ENCODE measurements at places on chromosomes 7 and 10. TPM values are rescaled to one million over a fixed set of nuclear protein-coding genes. Genes with fewer than 3 reads are reported as not detected.

Gene FAM25G
- polyA plus RNA-seq, result not detected

Gene LHPP
- polyA plus RNA-seq, result 15.8 TPM

Gene MCM10
- polyA plus RNA-seq, result 0.14 TPM

Gene DGKB
- 1.2 TPM for polyA plus RNA-seq

Gene KIAA1549
- 1.6 TPM for polyA plus RNA-seq

Gene BMPER
- 3.5 TPM for polyA plus RNA-seq

Gene TAC1
- polyA plus RNA-seq, result 0.91 TPM

Gene MRPS33
- 59.1 TPM for polyA plus RNA-seq

Gene HOXA13
- 24.4 TPM for polyA plus RNA-seq

Gene MRC1
- 32.7 TPM for polyA plus RNA-seq

DNA sequence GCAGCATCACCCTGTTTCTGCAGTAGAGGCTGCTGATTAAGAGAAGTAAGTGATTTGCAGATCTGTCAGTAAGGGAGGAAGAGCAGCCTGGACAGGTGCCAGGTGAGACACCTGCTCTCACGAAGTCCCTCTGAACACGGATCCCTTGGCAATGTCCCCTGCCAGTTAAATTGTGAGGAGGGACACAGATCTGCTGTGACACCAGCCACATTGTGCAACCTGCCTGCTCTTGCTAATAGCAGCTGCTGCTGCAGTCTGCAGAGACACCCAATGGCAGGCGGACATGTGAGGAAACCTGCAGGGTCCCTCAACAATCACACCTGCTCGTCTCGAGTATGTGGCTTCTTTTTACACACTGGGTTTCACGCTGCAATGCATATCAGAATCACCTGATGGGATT lies 31.9 kb downstream of the ANXA11 start:
- DNase-seq, result no peak

- no peak for DNase-seq
These were observed 77.0 kb upstream of the INHBA start for GRCh38 chr7:41779918-41780317.

GRCh38 chr10:51266496-51266895 lies 192.2 kb downstream of the PRKG1 start:
- DNase-seq, result no peak

DNA sequence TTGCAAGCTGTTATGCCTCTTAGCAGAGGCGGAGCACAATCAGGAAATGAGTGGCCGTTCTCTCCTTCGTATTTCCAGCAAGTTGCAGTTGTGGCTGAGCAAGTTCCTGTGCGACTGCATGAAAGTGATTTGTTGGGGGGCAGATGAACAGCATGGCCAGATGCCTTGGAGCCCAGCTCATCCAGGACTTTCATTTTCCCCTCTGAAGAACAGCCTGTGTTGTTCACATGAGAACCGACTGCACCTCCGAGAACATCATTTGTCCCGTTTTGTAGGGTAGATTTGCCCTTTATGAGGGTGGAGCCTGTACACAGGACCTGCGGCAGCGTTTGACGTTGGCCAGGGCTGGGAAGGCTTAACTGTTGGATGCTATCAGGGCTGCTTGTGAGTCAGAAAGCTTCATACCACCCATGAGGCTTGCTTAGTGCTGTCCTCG lies 4.4 kb downstream of the BAG3 start:
- no peak for DNase-seq

- DNase-seq, result peak; percentile 4
These were observed 252.7 kb upstream of the SHH start for GRCh38 chr7:156064971-156065386.

DNA sequence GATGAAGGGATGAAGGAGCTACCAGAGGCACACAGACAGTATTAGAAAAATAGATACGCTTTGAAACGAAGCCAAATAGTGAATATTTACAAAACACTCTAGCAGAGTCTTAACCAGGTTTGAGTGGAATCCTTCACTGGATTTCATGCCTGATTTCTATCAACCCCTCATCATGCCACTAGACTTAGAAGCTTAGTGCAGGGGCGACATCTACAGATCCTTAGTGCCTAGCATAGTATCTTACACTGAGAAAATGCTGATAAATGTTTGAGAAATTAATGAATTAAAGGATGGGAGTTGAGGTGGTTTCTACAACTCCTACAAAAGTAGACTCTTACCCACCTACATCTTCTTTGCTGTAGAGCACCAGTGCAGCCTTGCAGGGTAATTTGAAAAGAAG lies 54.7 kb upstream of the CCNJ start:
- DNase-seq, result no peak

DNA sequence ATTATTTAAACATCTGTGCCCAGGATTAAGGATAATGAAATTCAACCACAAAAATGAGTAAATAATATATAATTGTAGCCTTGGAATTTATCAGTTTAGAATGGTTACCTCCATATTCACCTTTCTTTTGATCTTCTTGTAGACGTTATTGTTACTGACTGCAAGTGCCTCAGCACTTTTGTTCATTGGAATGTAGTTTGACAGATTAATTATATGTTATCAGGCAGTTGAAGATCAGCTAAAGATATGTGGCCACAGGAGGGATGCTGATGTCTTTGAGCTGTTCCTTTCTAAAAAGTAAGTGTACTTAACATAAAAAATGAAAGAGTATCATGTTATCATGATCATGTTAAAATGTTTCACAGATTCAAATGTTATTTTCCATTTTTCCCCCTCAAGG lies 5.6 kb downstream of the LRRC72 start:
- DNase-seq, result no peak

- no peak for DNase-seq
These were observed 5.5 kb downstream of the NKX2-3 start for GRCh38 chr10:99537989-99538917.

GRCh38 chr7:82468435-82468834 lies 24.9 kb upstream of the CACNA2D1 start:
- no peak for DNase-seq

- no peak for DNase-seq
These were observed 72.9 kb downstream of the ADARB2 start for GRCh38 chr10:1664333-1664964.

DNA sequence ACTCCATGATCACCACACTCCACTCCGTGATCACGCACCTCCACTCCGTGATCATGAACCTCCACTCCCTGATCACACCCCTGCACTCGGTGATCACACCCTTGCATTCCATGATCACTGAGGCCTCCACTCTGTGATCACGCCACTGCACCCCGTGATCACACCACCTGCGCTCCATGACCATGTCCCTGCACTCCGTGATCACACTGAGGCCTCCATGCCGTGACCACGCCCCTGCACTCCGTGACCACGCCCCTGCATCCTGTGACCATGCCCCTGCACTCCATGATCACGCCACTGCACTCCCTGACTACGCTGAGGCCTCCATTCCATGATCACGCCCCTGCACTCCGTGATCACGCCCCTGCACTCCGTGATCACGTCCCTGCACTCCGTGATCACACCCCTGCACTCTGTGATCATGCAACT lies 27.1 kb downstream of the STK32C start:
- no peak for DNase-seq

DNA sequence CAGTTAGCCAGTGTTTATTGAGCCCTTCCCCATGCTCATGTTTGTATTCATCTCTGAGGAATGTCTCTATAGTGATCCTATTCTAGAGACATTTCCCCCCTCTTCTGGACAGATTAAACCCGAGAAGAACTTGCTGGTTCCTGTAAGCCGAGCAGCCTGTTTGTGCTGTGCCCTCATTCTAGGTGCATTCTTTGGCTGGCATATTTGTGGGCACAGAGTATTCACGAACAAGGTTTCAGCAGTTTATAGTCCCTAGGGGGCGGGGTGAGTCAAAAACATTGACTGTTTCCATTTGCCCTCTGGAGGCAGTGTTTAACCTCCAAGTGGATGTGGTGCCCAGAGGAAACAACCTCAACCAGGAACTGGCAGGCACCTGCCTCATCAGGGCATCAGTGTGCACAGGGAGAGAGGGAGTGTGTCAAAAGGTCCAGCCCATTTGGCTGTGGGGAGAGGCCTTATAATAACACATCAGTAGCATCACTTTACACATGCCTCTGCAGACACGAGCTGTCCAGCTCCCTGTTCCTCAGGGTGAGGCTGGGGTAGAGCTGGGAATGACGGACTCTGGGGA lies 273.3 kb upstream of the LRGUK start:
- no peak for DNase-seq

- no peak for DNase-seq
These were observed 809.2 kb downstream of the NXPH1 start for GRCh38 chr7:9242636-9243035.

DNA sequence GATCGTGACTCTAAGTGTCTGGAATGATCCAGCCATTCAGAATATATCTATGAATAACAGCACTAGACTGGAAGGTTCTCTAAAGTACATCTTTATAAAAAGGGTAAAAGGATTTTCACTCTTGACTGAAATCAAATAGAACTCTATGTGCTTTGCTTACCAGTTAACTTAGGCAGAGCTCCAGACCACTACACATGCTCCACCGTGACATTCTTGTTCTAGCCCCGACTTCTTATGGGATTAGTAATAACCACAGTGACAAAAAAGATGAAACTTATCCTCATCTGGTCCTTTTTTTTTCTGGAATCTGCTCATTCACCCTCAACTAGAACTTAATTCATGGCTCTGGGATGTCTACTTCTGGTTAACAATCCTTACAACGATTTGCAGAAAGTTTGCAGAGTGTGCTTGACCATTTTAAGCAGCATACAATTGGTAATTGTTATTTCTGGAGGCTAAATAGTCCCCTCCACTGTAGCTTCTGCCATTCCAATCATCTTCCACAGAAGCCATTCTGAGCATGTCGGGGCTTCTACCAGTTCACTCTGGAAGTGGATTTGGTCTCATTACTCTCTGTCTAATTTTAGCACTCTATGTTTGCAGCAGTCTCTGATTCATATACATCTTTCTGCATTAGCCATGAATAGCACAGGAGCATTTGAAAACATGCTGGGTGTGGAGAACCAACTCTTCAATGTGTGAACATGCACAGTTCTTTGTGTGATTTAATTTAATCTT lies 163.7 kb upstream of the CDC14C start:
- DNase-seq, result no peak

- DNase-seq, result no peak
These were observed 15.1 kb downstream of the STEAP4 start for GRCh38 chr7:88291398-88292173.

DNA sequence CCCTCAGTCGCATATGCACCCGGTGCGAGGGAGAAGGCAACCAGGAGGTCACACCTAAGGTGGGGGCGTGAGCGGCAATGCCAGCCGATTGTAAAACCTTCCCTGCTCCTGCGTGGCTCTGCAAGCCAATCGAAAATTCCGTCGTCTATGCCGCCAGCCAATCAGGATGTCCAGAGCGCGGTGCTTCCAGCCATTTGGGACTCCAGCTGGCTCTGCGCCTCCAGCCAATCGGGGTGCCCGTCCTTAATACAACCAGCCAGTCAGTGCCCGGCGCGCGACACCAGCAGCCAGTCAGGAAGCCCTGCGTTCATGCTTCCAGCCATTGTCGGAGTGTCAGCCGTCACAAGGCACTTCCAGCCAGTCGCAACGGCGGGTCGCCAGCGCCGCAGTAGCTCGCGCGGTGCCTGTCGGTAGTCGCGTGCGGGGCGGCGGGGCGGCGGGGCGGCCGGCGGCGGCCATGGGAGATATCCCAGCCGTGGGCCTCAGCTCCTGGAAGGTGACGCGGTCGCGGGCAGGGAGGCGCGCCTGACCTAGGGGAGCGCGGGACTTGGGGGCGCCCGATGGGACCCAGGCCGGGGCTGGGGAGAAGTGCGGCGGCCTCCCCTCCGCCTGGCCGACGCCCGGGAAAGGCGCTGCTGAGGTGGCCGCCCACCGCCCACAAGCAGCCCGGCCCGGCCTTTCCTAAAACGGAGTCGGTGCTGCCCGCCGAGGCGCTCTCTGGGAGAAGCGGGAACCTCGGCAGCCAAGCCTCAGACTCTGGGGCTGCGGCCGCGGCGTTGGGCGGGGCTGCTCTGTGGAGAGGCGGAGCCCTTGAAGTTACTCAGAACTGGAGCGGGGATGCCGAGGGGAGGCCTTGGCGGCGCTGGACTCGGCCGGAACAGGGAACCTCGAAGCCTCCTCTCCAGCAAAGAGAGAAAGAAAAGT lies at the start of gene AKR1E2:
AKR1E2 (plus strand) TSS at position 340 of the 924 bp plus-strand sequence; CDS start at position 458, 118 bp downstream.
- peak; percentile 63 for DNase-seq

DNA sequence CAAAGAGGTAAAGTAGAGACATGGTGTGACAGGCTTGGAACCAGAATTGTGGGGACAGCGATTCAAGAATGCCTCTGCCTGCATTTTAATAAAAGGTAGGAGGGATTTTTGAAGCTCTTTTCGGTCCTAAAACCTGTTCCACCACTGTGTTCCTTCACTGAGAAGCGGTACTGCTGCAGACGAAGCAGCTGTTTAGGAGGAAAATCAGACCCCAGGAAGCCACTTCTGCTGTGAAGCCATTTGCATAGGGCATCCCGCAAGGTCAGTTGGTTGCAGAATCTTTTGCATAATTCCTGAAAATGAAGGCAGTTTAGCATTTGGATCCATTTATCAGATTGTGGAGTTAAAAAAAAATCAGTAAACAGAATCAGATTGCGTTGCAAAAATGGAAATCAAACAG lies 183.3 kb upstream of the PRKCQ start:
- DNase-seq, result no peak

DNA sequence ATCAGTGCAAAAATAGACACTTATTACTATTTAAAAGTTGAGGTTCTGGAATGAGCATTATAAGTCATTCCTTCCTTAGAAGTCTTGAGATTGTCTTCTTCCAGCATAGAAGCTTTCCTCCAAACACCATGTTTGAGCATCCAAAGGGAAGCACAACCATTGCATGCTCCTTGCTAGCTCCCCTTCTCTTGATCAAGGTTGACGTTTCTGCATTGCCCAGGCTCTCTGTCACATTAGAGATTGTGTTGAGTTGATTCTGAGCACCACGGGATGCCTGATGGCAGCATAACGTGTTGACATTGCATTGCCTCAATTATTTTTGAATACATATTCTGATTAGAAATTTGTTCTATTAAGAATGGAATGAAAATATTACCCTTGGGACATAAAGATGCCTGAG lies 322.2 kb downstream of the CDK14 start:
- no peak for DNase-seq

DNA sequence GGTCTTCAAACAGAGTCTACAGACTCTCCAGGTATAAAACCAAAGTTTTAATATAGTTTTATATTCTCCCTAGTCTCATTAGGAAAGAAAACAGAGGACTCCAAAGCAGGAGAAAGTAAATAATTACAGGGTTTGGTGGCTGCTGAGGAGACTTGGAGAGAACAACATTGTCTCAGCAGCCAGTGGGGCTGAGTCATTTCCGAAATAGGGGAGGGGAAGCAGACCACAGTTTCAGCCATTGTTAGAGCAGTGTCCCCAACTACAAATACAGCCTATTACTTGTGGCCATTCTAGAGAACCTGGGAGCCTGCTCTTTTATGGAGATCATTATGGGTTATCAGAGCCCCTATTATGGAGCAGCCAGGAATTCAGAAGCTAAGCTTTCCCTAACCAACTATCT lies 44.2 kb upstream of the A1CF start:
- no peak for DNase-seq

GRCh38 chr10:636016-636730 lies 53.3 kb downstream of the DIP2C start:
- DNase-seq, result no peak

GRCh38 chr7:51246258-51247245 lies 70.1 kb downstream of the COBL start:
- no peak for DNase-seq

GRCh38 chr7:99505324-99505662 lies 831 bp downstream of the ZKSCAN5 start:
- DNase-seq, result no peak
